ENCODE measurements at places on chromosomes 2 and 18. TPM values are rescaled to one million over a fixed set of nuclear protein-coding genes. Genes with fewer than 3 reads are reported as not detected.

DNA sequence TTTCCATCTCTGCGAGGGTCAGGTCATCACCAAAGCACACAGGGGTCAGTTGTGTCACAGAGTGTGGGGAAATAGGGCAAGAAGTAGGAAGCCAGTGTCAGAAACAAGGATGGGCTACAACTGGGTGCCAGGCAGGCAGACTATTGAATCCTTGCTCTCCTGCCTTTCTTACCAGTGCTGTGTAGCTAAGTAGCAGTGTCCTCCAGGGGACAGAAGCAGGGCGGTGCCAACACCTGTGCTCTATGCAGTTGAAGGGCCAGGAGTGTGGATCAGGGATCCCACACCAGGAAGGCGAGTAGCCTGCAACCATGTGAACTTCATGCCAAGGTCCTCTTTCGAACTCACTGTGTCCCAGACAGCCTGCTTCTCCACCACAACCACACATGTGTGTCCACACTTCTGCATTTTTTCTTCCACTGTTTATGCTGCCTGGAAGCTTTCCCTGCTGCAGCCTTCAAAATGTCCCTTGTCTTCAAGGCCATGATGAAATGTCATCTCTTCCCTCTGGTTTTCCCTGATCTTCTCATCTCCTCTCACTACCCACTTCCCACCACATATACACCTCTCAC, 25.4 kb upstream of the REG3G start:
- no peak for DNase-seq

DNA sequence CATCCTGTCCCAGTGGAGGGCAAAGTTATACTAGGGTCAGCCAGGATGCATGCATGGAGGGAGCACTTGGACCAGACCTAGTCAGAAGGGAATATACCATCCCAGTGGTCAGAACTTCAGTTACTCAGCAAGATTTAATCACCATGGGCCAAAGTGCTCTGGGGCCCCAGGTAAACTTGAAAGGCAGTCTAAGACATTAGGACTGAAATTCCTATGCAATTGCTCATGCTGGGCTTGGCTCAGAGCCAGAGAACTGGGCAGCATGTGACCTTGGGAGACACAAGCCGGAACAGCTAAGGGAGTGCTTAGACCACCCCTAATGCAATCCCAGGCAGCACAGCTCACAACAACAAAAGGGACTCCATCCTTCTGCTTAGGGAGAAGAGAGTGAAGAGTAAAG, 401.3 kb downstream of the KCNJ3 start:
- DNase-seq = no peak

DNA sequence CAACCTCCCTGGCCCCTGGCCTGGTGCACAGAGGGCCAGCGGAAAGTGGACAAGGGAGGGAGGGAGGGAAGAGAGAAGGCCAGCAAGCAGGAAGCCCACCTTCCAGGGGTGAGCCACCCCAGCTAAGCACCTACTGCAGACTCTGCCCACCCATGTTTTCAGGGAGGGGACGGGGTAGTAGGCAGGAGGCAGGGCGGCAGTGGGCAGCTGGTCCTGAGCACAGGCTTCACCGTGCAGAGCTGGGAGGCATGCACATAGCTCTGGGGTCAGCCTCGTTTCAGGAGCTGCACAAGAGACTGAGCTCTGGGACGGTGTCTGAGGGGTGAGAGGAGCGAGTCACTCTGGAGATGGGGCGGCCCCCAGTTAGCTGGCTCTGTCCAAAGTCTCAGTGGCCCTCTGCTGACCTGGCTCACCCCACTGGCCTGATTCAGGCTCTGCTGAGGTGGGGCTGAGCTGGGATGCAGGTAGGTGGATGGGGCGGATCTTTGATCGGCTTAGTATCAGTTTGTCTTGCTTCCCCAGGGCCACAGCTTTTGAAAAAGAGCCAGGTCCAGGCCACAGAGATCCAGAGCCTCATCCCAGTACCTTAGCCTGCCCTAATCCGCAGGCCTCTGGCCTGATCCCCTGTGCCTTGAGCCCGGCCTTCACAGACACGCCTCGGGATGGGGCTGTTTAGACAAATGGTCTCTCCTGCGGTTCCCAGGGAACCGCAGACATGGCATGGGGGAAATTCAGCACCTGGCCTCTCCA, 3.7 kb downstream of the NMUR1 start:
- DNase-seq = no peak

- DNase-seq = no peak
These were observed 39.4 kb upstream of the AGPS start for GRCh38 chr2:177353187-177353478.

DNA sequence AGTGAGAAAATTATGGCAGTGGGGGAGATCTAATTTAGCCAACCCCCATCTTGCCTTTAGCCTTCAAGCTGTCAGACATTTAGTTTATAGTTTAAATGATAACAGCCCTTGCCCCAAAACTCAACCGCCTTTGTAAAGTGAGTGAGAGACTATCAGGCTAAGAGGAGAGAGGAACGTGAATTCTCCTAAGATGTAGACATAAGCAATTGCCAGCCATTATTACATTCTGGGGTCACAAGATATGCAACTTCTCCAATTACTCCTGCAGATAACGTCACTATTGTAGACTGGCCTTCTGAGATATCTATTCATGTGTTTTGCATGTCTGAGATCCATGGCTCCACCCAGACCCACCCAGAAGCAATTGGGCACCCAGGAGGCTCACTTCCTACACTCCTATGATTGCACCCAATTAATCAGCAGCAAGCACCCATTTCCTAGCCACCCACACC, 307.3 kb downstream of the NBAS start:
- no peak for DNase-seq

GRCh38 chr2:121608367-121608766, 40.9 kb downstream of the CLASP1 start:
- no peak for DNase-seq

- DNase-seq = no peak
These were observed 85.2 kb downstream of the GLI2 start for GRCh38 chr2:120820953-120821279.

- DNase-seq = no peak
These were observed 88.5 kb upstream of the UXS1 start for GRCh38 chr2:106282462-106283170.

- no peak for DNase-seq
These were observed 339.0 kb upstream of the ETAA1 start for GRCh38 chr2:67057901-67058703.

DNA sequence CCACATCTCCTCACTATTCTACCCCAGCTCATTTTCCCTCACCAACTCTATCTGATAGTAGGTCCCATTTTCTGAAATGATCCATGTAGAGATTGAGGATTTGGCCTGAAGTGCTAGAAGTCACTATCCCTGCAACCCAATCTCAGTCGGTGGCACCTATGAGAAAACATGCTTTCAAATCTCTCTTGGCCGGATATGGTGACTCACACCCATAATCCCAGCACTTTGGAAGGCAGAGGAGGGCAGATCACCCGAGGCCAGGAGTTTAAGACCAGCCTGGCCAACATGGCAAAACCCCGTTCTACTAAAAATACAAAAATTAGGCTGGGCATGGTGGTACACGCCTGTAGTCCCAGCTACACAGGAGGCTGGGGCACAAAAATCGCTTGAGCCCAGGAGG, 19.1 kb upstream of the MARCHF4 start:
- no peak for DNase-seq

GRCh38 chr2:20150110-20150706, 74.7 kb downstream of the SDC1 start:
- no peak for DNase-seq

GRCh38 chr2:105519516-105519915, 120.7 kb upstream of the FHL2 start:
- no peak for DNase-seq

- no peak for DNase-seq
These were observed 11.5 kb downstream of the SPRED2 start for GRCh38 chr2:65420712-65421431.

DNA sequence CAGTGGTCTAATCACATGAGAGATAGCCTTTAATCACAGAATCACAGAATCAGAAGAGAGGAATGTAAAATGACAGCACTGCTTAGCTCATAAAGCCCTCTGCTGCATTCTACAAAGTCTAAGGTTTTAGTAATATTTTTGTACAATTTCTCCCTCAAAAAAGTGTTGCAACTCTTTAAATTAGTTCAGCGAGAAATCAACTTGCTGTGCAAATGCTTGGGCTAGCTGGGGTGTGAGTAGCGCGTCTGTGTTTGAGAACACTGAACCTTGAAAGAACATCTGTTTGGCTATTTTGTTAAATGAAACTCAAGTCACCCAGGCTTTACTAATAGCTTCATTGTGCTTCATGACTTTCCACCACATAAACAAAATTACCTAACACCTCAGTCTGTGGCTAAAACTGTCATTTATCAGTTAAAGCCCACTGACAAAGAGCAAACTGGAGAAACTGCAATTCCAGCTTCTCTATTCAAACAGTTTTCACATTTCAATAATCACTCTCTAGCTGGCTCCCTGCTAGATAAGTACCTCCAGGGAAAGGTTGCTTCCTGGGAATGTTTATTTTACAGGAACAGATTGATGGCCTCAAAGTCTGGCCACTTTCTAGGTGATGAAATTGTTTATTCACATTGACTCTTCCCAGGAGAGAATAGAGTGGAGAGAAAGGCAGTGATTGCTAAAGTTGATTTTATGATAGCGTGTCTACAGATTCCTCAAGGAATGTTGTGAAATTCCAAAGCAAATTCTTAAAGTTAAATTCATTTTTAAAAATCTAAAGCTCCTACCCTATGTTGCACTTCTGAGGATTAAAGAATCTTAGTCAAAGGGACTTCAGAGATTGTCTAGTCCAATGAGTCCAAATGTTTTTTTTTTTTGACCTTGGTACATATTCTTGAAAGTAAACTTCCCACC, 36.0 kb upstream of the STAT1 start:
- DNase-seq = no peak

DNA sequence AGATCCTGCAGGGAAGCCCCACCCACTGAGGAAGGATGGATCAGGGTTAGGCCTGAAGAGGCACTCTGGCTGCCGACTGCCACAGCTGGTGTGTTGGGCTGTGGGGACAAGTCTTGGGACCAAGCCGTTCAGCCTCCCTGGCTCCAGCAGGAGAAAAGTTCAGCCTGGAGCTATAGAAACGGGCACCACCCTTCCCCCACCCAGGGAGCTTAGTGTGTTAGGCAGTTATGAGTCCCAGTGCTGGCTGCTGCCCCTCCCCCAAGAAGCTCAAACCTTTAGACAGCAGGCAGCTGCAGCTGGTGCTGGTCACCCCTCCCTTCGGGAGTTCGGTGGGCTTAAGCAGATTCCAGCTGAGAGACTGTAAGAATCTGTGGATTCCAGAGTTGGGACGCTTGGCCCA, 447.1 kb upstream of the HS6ST1 start:
- DNase-seq = no peak

GRCh38 chr2:127700527-127701192, 637 bp upstream of the SFT2D3 start:
- DNase-seq = peak; percentile 42

Gene RRM2
- 368 TPM for total RNA-seq

Gene ANKRD30B
- not detected for total RNA-seq

Gene PNPT1
- total RNA-seq = 50.0 TPM

Gene SLC9A4
- total RNA-seq = not detected

Gene PDCL3
- total RNA-seq = 35.7 TPM

Gene COLEC11
- not detected for total RNA-seq

Gene MC4R
- not detected for total RNA-seq
